ENCODE measurements at places on chromosomes 6 and 20. TPM values are rescaled to one million over a fixed set of nuclear protein-coding genes. Genes with fewer than 3 reads are reported as not detected.

DNA sequence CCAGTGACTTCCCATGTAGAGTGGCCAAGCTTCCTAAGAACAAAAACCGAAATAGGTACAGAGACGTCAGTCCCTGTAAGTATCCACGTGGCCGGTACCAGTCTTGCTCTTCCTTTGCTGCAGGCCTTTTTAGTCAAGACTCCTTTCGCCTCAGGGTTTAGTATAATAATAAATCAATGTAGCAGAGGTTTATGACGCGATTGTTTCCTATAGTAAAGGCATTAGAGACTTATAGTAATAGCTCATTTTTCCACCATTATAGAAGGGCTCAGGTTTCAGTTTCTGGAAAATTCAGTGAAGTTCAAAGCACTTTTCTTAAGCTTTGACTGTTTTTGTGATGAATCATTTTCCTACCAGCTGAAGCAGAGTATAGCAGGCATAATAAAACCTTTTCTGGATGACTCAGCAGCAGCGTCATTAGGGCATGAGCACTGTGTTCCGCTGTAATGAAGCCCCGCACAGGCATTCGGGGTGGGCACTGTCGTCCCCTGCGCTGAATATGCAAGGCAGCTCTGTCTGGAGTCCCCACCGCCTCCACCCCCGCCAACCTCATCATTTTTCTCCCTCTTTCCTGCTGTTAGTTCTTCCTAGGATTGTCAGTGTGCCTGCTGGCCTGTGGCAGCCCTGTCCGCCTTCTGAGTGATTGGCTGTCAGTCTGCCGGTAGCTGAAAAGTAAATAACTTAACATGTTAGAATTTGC, 51.3 kb downstream of the PTPN1 start:
- DNase-seq = no peak

- DNase-seq = no peak
Measured at GRCh38 chr20:23374441-23374840, 12.5 kb downstream of the GZF1 start.

DNA sequence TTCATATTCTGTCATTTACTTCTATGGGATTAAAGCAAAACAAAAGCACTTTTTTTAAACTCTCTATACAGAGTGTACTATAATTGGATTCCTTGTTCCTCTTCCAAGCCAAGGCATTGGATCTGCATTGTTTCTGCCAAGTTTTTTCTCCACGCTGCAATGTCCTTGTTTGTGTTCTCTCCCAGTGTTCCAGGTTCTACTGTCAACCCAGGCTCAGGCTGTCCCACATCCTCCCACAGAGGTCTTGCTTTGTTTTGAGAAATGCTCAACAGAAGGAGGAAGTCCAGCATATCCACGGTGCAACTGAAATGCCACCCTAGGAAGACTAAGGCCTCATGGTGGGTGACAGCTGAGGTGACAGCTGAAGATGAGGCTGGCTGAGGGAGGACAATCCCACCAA, 287.1 kb upstream of the PRDM1 start:
- no peak for DNase-seq

- no peak for DNase-seq
Measured at GRCh38 chr6:143894655-143895054, 30.4 kb downstream of the ZC2HC1B start.

GRCh38 chr6:144285548-144285797, 338 bp downstream of the UTRN start:
- no peak for DNase-seq

GRCh38 chr20:59456342-59457279, 147.7 kb upstream of the PHACTR3 start:
- DNase-seq = no peak

DNA sequence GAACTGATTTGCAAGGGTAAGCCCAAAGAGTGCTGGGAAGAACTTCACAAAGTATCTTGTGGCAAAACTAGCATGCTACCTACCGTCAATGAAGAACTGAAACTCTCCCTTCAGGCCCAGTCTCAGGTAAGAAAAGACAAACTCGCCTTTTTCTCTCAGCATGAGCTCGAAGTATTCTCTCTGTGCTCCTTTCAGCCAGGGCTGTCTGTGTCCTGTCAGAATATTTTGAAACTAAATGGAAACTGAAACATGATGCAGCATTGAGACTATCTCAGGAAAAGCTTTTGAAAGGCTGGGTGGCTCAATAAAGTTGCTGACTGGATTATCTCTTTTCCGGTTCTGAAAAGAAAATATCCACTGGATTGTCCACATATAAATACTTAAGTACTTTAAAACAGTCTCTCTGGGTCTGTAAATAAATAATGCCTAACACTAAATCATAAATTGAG, 696 bp downstream of the CALHM5 start:
- DNase-seq = no peak

The HFE gene
- 1.2 TPM for total RNA-seq

- no peak for DNase-seq
Measured at GRCh38 chr6:64123761-64124633, 488.4 kb downstream of the PHF3 start.

DNA sequence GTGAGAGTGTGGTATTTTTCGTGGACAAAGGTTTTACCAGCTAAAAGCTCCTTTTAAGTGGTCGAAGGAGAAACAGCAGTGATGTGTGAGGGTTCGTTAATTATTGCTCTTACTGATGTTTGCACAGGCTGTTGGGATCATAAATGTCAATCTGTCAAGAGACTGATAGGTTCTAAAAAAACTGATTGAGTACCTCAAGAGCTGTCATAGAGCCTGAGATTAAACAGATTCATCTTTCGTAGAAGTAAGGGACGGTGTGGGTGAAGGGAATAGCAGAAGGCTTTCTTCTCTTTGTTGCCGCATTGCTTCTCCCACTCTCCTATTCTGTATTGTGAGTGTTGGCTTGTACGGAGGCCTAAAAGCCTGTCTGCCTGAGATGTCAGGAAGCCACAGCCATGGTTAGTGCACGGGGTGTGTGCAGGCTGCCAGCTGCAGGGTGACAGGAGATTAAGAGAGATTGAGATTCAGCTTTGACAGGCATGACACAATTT, 291.0 kb downstream of the ZFAND3 start:
- no peak for DNase-seq

- no peak for DNase-seq
Measured at GRCh38 chr6:132199343-132199742, 201.9 kb downstream of the MOXD1 start.

DNA sequence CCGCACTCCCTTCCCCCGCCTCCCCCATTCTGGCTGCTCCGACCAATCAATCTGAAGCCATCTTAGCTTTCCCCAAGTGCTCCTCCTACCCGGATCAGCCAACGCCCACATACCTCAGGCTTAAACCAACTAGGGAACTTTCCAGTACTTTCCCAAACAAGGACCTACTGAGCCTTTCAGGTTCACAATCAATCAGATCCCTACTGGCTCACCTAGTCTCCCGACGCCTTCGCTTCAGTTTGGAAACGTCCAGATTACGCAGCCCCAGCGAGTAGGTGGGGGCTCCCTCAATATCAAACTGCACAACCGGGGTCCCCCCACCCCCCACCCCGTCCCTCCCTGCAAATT, 432 bp downstream of the HSPA1L start:
- DNase-seq = peak; percentile 67

The APCDD1L gene
- total RNA-seq = not detected

DNA sequence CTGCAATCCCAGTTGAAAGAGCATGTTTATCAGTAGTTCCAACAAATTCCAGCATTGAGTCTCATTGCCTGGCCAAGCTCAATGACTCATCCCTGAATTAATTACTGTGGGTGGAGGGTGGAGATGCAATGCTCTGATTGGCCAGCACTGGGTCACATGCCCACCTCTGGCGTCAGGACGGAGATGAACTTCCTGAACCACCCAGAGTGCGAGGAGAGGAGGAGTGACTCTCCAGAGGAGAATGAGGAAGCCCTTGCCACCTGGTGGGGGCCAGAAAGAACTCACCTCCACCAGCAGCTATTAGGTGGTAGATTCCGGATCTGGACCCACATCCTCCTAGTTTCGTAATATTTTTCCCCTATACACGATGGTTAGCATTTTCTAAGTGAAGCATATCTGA, 283.9 kb downstream of the TBC1D7 start:
- no peak for DNase-seq

The PPP1R16B gene
- total RNA-seq = 46.9 TPM

- no peak for DNase-seq
Measured at GRCh38 chr6:93927731-93928130, 508.4 kb upstream of the EPHA7 start.

The C6orf15 gene
- total RNA-seq = not detected

DNA sequence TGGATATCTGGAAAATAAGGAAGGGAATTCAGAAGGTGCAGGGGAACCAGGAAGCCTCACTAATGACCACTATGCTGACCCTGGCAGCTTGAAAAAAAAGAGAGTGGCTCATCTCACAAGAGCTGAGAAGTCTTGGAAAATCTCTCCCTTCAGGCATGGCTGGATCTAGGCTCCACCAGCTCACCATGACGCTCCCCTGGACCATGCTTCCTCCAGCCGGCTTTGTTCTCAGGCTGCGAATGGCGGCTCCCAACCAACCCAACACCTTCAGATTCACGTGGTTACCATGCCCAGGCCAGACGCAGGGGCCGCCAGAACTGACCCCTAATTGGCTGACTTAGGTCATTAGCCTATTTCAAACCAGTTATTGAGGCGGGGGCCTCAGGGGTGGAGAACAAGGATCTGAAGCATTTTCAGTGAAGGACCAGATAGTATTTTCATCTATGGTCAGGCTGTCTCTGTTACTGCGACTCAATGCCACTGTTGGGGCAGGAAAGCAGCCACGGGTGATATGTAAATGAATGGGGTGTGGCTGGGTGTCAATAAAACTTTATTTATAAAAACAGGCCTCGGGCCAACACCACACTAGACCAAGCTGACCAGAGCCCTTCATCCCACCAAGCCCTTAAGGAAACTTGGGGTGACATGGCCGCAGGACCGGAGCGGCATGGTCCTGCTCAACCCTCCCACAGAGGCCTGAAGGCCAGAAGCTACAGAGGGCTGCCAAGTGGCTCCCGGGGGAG, 159.7 kb downstream of the TAF4 start:
- DNase-seq = no peak

The F13A1 gene
- not detected for total RNA-seq

The C4B gene
- 4.6 TPM for total RNA-seq

DNA sequence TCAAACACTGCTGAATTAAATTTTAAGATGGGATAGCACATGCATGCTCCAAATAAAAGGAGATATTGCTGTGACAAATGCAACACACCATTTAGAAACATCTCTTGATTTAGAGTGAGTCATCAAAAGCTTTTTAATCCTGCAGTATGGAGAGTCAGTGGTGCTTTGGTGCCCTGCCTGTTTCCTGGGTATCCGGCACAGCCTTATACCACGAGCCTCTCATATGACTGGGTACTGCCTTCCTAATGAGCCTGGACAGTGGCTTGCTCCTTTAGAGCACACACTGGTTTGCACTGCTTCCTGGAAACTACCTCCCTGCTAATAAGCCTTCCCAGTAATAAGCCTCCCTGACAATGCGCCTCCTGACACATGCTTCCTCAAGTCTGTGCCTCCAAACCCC, 65.3 kb upstream of the KCNK16 start:
- DNase-seq = no peak

GRCh38 chr6:83439201-83439600, 8.3 kb upstream of the ME1 start:
- no peak for DNase-seq

DNA sequence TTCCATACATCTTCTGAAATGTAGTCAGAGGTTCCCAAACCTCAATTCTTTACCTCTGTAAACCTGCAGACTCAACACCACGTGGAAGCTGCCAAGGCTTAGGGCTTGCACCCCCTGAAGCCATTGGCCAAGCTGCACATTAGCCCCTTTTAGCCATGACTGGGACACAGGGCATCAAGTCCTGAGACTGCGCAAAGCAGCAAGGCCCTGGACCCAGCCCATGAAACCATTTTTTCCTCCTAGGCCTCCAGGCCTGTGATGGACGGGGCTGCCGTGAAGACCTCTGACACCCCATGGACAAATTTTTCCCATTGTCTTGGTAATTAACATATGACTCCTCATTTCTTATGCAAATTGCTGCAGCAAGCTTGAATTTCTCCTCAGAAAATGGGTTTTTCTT, 727.8 kb downstream of the C6orf118 start:
- DNase-seq = no peak

DNA sequence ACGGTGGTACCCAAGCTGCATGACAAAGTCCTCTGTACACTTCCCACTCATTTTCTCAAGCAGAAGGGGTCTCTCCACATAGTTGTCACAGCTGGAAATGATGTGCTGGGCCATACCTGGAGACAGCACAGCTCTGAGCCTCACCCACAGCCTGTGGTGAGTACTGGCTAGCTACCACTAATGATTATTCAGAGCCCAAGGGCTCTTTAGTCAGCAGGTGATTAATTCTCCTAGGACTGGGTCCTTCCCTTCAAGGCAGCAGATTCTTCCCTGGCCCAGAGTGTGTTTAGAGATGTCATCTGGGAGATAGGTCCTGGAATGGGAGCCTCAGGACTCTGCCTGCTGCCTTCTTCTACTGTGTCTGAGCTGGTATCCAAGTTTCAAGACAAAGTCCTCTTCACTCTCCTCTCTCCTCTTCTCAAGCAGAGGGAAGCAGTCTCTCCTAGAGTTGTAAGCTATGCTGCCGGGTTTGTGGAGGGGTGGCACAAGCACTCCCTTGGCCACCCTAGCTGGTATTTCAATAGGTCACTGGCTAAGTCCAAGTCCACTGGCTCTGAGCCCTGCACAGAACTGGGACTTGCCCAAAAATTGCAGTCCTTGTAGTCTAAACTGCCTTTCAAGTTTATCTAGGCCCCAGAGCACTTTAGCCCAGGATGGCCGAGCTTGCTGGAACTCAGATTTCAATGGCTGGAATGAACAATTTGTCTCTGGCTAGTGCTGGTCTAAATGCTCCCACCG, 49.8 kb upstream of the VGLL2 start:
- DNase-seq = no peak

- no peak for DNase-seq
Measured at GRCh38 chr6:4355241-4355640, 219.9 kb upstream of the ECI2 start.

The SNAI1 gene
- 26.4 TPM for total RNA-seq

DNA sequence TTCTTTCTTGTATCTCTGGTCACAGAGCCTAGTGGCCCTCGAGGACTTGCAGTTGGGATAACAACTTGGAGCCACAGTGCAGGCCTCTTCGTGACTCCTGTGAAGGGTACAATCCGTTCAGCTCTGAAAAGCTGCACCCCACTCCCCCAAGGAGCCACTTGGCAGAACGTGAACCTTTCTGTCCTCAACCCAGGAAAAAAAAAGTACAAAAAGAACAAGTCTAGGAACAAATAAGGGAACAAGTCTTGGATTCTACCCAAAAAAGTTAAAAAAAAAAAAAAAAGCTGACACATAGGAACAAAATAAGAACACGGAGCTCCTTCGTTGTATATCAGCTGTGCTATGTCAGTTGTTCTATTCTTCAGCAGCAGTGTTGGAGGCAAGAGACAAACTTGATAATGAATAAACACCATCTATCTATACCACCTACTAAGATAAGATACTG, 77.9 kb upstream of the TULP1 start:
- no peak for DNase-seq

GRCh38 chr6:37006793-37007339, 1.4 kb downstream of the FGD2 start:
- DNase-seq = no peak

- no peak for DNase-seq
Measured at GRCh38 chr6:126261792-126262421, 78.0 kb upstream of the CENPW start.

- no peak for DNase-seq
Measured at GRCh38 chr6:130879826-130880225, 52.6 kb downstream of the SMLR1 start.
